Fibroblast of skin of abdomen (primary cell): ENCODE measurements at places on chromosomes 1 and 21.

DNA sequence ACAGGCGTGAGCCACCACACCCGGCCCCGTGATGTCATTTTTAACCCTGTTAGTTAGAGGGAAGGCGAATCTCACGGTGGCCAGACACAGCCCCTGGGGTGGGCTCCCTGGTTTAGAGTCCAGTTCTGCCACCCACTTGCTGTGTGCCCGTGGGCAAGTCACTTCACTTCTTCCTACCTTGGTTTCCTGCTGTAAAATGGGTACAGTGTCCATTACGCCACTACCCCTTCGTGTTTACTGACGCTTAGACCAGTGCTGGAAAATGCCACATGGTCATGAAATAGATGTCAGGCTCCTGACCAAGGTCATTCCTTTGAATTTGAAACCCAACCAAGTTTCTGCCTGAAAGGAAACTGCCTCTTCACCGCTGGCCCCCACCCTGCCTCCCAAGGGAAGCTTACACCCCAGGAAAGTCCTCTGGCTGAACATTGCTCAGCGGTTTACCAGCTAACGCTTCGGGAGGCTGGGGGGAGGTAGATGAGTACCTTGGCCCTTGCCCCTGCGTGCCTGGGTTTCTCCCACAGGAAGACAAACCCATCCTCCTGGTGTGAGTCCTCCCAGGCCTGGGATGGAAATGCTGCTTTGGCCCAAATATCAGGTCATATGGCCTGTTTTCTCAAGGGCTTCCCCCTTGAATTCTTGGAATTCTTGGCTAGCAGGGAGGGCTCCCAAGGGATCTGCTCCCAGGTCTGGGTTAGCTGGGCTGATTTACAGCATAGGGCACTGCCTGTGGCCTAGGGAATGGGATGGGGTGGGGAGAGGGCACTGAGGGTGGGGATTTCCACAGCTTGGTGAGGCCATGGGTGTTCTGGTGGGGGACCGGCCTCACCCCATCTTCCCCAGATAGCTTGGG, 7.6 kb upstream of the AADACL4 start:
- DNase-seq, result peak; percentile 90

DNA sequence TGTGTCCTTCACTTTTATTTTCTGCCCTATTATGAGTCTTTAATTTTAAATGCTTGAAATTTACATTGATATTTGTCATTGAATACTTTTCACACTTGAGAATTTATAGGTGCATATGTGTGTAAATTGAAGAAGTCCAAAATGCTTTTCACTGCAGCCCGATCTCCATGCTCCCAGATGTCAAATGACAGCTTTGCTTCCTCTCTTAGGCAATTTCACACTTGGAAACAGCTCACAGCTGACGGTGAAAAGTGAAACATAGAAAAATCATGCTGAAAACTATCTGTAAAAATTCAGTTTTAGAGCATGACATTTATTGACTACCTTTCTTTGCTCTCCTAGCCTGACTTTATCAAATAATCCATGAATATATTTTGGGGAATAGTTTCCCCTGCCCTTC, 196.0 kb downstream of the RPS6KC1 start:
- DNase-seq, result no peak

GRCh38 chr1:198829944-198830343, 191.1 kb downstream of the PTPRC start:
- DNase-seq, result peak; percentile 34

DNA sequence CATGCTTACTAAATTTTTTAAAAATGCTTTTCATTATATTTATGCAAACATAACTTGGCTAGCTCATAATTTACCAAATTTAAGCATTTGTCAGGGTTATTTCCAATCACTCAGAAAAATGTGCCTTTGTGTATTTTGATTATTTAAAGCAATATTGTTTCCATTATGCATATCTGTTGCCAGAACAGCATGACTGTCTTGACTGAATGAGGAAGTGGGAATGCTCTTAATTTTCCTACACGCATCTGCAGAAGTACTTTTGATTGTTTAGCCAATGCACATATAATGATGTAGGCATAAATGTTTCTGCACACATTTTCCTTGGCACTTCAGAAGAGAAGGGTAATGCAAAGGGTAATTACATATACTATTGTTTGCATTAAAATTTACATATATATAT, 92.5 kb upstream of the ADGRL2 start:
- no peak for DNase-seq

GRCh38 chr1:172144445-172145061, 275.9 kb upstream of the C1orf105 start:
- peak; percentile 100 for DNase-seq

GRCh38 chr1:231590453-231591198, 36.0 kb upstream of the DISC1 start:
- DNase-seq, result peak; percentile 65

GRCh38 chr1:117121589-117122329, at the start of gene TRIM45:
TSS of gene TRIM45 (minus strand) at chr1:117121749. CDS start at chr1:117121201, 548 bp downstream.
- peak; percentile 97 for DNase-seq

GRCh38 chr21:36425286-36425685, 40.1 kb downstream of the CHAF1B start:
- peak; percentile 73 for DNase-seq

DNA sequence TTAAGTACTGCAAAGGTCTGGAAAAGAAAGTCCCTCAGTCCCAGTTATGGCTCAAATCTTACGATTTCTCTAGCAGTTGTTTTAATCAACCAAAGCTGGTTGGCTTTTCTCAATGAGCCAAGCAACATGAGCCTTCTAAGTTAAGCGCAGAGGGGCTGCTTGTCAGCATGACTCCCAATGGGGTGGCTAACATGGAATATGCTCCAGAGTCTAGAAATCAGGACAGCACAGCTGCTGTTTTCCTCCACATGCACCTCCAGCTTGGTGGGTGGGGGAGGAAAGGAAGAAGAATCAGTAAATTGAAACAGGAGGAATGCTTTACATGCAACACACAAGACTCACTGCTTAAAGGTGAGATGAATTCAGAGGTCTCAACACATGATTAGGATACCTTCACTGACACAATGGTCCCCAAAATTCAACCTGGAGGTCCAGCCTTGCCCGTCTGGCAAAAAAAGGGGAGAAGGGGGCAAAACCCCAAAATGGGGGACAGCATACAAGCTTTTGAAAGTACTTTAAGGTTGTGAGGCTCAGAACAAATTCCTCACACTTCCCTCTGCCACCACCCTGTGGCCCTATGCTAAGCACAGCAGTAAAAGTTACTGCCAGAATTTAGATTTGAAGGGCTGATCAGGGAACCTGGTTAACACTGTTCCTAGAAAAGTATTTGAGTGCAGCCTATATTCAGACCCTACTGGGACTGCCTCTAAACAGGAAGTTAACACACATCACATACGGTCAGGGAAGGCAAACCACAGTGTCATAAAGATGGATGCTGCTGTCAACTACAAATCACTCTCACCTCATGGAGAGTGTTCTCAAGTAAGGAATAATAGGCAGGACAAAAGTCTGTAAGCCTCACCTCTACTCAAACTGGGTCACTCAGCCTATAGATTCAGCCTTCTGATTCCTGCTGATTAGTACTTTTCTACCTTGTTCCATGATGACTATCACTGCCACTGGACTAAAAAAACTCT, 2.6 kb downstream of the GATAD2B start:
- DNase-seq, result peak; percentile 38

GRCh38 chr1:247431643-247432042, 15.7 kb downstream of the NLRP3 start:
- DNase-seq, result no peak

GRCh38 chr1:26263212-26263611, 16.7 kb upstream of the SH3BGRL3 start:
- DNase-seq, result no peak

DNA sequence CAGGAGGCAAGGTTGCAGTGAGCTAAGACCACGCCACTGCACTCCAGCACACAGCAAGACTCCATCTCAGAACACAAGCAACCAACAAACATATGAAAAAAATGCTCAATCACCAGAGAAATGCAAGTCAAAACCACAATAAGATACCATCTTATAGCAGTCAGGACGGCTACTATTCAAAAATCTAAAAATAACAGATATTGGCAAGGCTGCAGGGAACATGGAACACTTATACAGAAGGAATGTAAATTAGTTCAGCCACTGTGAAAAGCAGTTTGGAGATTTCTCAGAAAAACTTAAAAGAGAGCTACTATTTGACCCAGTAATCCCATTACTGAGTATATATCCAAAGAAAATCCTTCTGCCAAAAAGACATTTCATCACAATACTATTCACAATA, 27.6 kb upstream of the POGK start:
- peak; percentile 6 for DNase-seq

DNA sequence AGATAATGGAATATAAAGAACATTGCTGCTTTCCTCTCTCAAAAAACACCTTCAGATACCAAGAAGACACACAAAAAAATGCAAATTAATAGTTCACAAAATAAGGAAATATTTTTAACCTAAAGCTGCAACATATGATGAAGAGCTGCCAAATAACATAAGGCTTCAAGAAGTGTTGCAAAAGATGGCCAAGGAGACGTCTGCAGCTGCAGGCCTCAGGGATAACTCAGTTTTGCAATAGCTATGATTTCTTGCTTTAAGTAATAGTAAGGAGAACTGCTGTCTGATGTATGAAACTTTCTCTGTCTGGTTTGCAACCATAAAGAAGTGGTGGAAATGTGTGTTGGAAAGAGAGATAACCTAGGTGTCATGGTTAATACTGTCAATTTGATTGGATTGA, 1237.5 kb downstream of the MRPL39 start:
- DNase-seq, result no peak

GRCh38 chr21:23067672-23068071, 2069.5 kb downstream of the NCAM2 start:
- DNase-seq, result no peak

- no peak for DNase-seq
Measured at GRCh38 chr1:156477526-156478249, 22.9 kb downstream of the MEF2D start.

DNA sequence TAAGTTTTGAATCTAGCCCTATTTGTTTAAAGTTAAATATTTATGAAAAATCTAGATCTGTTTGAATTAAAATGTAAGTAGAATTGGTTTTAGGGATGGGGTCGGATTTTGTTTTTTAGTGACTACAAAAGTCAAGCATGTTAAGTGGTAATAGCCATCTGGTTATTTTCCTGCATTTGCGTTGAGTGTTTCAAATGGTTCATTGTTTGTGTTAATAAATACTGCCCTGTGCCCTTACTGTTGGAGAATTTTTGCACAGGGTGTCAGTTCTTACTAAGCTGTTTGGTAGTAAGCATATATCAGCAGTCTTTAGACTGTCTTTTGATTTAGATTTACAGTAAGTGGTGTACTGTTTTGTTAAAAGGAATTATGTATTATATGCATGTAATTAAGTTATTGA, 46.1 kb upstream of the TARS2 start:
- DNase-seq, result no peak

GRCh38 chr1:32066489-32066873, 6.3 kb upstream of the TMEM39B start:
- DNase-seq, result peak; percentile 71

- no peak for DNase-seq
Measured at GRCh38 chr1:230285351-230285750, 140.8 kb downstream of the PGBD5 start.

DNA sequence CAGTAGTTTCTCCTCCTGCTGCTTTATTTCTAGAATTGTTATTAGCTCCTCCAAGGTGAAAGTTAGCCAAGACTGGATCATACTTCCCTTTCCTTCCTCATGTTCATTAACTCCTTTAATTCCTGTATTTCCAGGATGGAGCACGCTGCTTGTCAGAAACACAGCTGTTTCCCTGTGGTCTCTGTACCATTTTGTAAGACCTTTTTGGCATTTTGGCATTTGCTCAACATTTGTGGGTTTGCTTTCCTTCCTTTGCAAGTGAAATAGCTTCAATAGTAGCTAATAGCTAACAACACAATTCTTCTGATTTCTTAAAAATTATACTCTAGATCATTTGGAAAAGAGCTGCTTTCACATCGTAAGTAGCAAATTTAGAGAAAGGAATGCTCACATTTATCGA, 44.3 kb upstream of the HPDL start:
- no peak for DNase-seq

GRCh38 chr1:12516741-12517140, 101.3 kb downstream of the DHRS3 start:
- no peak for DNase-seq

GRCh38 chr1:23568608-23569383, 9.5 kb upstream of the ID3 start:
- DNase-seq, result no peak

GRCh38 chr1:24709791-24710441, 35.3 kb upstream of the CLIC4 start:
- no peak for DNase-seq

GRCh38 chr1:116855773-116856201, 53.9 kb upstream of the PTGFRN start:
- DNase-seq, result peak; percentile 94

GRCh38 chr1:98280049-98280448, 359.2 kb upstream of the DPYD start:
- no peak for DNase-seq

- peak; percentile 62 for DNase-seq
Measured at GRCh38 chr1:40362699-40363098, 10.8 kb upstream of the SMAP2 start.

GRCh38 chr1:204435872-204436271, 24.3 kb upstream of the PPP1R15B start:
- DNase-seq, result no peak

- no peak for DNase-seq
Measured at GRCh38 chr1:192926736-192927135, 117.9 kb downstream of the RGS2 start.

DNA sequence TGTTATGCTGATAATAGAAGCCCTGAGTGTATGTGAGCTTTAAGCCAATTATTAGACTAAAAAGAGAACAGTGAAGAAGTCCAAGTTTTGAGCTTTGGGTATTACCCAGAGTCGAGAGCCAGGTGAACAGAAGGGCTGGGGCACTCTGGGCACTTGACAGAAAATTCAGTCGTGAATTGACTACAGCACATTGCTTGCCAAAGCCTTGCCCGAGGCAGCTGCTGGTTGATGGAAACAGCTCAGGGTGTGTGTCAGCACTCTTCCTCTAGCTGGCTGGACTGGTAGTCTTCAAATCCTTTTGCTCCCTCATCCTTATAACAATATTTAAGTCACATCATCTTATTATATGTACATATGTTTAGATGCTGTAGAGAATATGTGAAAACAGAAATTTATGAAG, 21.3 kb downstream of the PDE4B start:
- DNase-seq, result no peak

DNA sequence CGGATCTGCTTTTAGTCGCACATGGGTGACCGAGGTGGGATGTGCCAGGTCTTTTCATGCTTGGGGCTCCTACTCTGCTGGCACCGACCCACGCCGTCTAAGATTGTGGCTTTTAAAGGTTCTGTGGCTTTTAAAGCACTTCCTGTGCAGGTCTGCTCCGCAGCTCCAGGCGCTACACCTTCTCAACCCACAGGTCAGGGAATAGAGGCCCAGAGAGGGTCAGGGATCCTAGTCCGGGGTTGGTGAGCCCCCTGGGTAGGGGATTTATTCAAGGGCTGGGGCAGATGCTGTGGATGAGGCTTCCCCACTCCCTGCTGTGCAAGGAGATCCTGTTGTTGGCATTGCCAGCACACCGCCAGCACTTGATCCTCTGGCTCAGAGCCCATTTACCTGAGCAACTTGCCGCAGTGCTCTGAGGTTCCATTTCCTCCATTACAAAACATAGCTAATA, 212.8 kb upstream of the RAB4A start:
- DNase-seq, result no peak
